ENCODE measurements at places on chromosomes 12 and 14. TPM values are rescaled to one million over a fixed set of nuclear protein-coding genes. Genes with fewer than 3 reads are reported as not detected.

DNA sequence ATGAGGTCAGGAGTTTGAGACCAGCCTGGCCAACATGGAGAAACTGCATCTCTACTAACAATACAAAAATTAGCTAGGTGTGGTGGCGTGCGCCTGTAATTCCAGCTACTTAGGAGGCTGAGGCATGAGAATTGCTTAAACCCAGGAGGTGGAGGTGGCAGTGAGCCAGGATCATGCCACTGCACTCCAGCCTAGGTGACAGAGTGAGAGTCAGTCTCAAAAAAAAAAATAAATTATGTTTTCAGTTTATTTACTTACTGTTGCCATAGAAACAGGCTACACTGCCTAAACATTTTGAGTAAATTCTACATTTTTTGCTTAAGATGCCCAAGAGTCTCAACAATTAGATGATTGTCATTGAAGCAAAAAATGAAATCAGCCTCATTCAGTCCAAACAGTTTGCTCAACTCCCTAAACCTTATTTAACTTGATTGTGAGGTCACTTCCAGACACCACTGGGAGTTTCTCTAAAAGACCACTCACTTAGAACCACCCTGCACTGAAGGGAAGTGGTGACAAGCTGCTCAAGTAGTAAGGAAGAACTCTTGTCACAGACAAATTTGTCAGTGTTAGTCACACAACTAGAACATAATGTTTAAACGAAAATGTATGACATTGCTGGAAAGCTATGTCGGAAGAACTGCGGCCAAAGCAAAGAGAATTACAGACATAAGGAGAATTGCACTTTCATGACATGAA lies 9.8 kb upstream of the GNPNAT1 start:
- no peak for DNase-seq

SLC6A15 gene
- 0.97 TPM for total RNA-seq

SMIM41 gene
- not detected for total RNA-seq

GRCh38 chr12:95484524-95484923 lies 10.6 kb downstream of the METAP2 start:
- DNase-seq = no peak

DNA sequence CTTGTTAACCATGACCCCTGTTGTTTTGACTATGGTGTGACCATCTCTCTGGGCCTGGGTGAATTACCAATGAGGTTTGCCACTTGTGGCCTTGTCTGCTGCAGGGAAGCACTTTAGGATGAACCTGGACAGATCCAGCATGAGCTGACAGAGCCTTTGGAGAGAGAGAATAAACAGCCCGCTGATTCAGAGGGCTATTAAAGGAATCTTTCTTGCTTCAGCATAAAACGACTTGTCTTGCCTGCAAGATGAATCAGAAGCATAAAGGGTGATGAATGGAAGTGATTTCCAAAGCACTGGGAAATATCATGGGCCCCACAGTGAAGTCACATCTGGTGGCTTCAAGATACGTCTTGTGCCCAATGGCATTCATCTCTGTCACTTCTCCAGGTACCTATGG lies 69.0 kb upstream of the WSCD2 start:
- DNase-seq = no peak

GRCh38 chr12:54538136-54538700 lies 11.2 kb upstream of the PDE1B start:
- no peak for DNase-seq

DNA sequence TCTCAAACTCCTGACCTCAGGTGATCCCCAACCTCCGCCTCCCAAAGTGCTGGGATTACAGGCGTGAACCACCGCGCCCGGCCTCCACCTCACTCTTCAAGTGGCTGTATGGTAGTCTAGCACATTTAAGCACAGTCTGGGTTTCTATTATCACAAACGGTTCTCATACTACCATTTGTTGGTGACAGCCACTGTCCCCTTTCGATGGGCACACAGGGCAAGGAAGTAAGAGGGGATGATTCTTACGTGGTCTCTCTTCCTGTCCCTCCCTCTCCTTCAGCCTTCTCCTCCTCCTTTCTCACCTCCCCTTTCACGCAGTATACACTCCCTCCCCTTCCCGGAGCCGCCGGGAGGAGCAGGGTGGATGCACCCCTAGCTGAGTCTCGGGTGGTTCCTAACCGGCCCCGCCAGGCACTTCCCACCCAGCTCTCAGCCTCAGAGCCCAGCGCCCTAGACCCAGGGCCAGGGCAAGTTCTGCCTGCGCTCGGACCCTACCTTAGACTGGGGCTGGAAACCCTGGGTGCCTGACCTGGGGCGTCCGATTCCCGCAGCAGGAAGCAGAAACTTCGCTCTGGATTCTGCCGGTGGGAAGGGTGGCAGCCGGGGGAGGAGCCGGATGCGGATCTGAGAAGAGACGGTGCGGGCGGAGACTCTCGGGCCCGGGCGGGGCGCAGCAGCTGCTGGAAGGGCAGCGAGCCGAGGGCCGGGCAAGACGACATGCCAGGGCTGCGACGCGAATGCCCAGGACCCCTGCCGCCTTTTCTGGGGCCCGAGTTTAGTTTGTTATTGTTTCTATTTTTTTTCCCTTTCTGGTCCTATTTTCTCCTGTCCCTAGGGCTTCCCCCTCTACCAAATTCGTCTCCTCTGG lies at the start of gene TEP1:
Gene TEP1, minus strand, starts transcription at position 626 of the 868 bp plus-strand sequence. CDS start 5,062 bp downstream, outside the sequence.
- DNase-seq = peak; percentile 97

DEPDC4 gene
- not detected for total RNA-seq

GTF2A1 gene
- 28.3 TPM for total RNA-seq

GRCh38 chr12:82973592-82973991 lies 286.9 kb downstream of the TMTC2 start:
- no peak for DNase-seq

DNA sequence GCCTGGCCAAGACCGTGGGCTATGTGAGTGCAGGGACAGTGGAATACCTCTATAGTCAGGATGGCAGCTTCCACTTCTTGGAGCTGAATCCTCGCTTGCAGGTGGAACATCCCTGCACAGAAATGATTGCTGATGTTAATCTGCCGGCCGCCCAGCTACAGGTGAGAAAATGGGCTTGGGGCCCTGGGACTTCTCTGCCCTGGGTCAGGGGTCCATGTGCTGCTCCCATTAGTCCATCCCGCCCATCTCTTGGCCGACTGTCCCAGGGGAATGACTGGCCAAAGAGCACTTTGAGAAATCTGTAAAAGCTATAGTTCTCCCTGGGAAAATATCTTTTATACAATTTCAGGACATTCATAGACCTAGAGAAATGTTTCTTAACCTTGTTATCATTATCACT lies 63.5 kb downstream of the ACACB start:
- DNase-seq = no peak

POTEG gene
- not detected for total RNA-seq

DNA sequence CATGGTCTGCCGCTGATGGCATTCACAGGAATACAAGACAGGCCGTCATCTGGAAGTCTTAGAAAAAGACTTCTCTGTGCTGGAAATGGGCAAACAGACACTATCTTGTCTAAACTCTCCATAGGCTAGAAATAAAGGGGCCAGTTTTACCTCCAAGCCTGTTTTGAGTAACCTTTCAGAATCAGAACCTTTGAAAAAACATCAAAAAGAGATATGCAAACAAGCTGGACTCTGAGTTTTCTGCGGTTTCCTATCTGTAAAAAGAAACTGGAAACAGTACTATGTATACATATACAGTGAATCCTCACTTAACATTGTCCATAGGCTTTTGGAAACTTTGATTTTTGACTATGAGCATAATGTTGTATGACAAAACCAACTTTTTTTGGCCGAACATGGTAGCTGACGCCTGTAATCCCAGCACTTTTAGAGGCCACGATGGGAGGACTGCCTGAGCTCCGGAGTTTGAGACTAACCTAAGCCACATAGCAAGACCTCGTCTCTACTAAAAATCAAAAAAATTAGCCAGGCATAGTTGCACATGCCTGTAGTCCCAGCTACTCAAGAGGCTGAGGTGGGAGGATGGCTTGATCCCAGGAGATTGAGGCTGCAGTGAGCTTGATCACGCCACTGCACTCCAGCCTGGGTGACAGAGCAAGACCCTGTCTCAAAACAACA lies 92.9 kb upstream of the MAX start:
- no peak for DNase-seq

DNA sequence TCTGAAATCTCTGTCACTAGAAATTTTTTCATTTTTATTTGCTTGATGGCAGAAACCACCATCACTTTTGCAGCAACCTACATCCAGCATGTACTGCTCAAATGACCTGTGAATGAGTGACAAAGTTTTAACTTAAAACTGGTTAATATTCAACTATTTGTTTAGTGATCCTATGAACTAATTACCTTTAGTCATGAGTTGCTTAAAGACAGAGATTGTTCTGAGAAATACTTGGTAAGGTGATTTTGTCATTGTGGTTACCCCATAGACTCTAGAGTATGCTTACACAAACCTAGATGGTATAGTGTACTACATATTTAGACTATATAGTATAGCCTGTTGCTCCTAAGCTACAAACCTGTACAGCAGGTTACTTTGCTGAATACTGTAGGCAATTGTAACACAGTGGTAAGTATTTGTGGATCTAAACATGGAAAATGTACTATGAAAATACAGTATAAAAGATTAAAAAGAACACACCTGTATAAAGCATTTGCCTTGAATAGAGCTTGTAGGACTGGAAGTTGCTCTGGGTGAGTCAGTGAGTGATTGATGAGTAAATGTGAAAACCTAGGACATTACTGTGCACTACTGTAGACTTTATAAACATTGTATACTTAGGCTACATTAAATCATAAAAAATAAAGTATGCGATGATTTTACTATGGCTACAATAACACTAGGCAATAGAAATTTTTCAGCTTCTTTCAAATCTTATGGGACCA lies 256.6 kb upstream of the PPFIA2 start:
- no peak for DNase-seq

- DNase-seq = no peak
Measured at GRCh38 chr12:102638777-102639176, 158.4 kb upstream of the IGF1 start.

- DNase-seq = no peak
Measured at GRCh38 chr14:91866511-91867295, 633 bp downstream of the TC2N start.

DNA sequence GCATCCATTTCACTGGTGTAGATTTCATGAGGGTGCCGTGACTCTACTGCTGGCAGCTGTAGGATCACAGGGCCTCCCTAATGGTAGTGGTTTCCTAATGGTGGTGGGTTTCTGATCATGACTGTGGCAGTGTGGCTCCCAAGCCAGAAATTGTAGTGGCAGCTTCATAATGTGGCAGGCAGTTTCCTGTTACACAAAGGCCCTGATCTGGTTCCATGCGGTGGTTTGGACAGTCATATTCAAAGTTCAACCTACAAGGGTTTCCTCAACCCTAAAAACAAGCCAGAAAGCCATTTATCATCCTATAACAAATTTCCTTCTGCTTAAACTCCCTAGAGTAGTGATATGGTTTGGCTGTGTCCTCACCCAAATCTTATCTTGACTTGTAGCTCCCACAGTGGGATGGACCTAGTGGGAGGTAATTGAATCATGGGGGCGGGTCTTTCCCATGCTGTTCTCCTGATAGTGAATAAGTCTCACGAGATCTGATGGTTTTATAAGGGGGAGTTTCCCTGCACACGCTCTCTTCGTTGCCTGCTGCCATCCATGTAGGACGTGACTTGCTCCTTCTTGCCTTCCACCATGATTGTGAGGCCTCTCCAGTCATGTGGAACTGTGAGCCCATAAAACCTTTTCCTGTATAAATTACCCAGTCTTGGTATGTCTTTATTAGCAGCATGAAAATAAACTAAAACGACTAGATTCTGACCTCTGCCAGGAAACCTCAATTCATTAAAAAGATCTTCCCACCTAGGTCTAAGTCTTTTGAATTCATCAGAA lies 257.1 kb downstream of the EFCAB11 start:
- DNase-seq = no peak

DNA sequence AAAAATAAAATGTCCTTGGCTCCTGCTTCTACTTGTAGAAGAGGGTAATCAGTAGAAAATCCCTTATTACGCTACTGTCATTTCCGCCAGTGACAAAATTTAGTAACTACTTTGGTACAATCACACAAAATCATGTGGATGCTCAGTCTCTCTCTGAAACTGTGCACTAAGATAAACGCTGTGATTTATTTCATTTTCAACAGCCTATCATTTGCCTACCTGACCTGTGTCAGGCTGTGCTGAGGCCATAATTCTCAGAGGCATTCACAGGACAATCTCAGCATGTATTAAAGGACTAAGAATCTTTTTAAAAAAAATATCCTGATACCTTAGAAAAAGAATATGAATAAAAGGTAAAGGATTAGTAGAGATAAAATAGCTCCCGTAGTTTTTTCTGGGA lies 226.0 kb downstream of the RASSF9 start:
- DNase-seq = no peak

CCDC175 gene
- not detected for total RNA-seq

GRCh38 chr14:49770212-49770817 lies 2.4 kb downstream of the KLHDC2 start:
- DNase-seq = no peak

GRCh38 chr12:132285991-132286681 lies 43.3 kb downstream of the GALNT9 start:
- peak; percentile 90 for DNase-seq

DNA sequence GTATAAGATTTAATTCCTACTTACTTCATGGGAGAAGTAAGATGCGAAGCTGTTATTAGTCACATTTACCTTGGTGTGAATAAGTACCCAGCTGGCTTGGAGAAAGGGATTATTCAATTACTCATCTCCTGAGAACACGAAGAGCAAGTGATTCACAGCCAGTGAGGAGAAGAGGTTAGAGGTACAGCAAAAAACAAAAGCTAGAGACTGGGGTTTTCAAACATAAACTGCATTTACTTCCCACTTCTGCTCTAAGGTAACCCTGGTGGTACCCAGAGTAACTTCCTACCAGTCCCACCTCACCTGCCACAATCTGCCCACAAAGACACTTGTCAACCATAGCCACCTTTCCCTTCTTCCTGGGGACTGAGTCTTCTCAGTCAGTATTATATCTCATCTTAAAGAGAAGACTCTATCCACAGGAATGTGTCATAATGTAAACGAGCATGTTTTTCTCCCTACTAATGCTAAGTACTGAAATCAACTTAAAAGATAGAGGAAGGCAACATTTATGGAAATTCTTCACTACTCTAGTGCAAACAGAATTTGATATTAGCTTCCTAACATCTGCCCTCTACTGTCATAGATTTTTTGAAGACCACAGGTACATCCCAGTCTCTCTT lies 6.0 kb upstream of the IL22 start:
- DNase-seq = no peak

Data from posterior vena cava (tissue), 2 donors.